ENCODE measurements at places on chromosomes 13 and 19.

- no peaks in the 10 kb centered on the region for H3K36me3 ChIP-seq
- peaks cover 5% of the 10 kb centered on the region for H3K27me3 ChIP-seq
- no peak overlapping the region for H3K4me3 ChIP-seq
- no peaks in the 10 kb centered on the region for H3K4me1 ChIP-seq
These were observed 14.3 kb upstream of the MCF2L start for GRCh38 chr13:112954488-112955270.

DNA sequence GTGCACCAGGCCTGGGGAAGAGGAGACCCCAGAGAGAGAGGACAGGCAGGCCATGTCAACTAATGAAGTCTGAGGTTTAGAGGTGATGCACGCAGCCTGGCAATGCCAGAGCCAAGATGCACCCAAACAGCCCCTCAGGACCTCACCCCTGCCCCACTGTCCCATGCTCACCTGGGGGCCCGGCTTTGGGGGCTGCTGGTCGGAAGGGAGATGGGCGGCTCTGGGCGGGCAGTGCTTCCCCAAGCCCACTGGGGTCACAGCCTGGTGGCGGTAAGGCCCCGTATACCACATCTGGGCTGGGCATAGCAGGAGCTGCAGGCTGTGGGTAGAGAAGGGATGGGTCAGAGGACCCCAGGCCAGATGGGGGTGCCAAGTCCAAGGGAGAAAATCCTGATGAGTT, 8.6 kb upstream of the TMEM161A start:
- H3K36me3 ChIP-seq: no peaks in the 10 kb centered on the region
- no peak overlapping the region for H3K4me3 ChIP-seq
- no peak for DNase-seq

- DNase-seq: peak; percentile 7
- H3K27me3 ChIP-seq: no peaks in the 10 kb centered on the region
- peak overlapping the region; percentile 81 for H3K27ac ChIP-seq
- H3K36me3 ChIP-seq: peaks cover 21% of the 10 kb centered on the region
- peak overlapping the region; percentile 38 for H3K4me3 ChIP-seq
- H3K4me1 ChIP-seq: peaks cover 72% of the 10 kb centered on the region
These were observed 13.8 kb downstream of the RASA3 start for GRCh38 chr13:114118511-114119123.

DNA sequence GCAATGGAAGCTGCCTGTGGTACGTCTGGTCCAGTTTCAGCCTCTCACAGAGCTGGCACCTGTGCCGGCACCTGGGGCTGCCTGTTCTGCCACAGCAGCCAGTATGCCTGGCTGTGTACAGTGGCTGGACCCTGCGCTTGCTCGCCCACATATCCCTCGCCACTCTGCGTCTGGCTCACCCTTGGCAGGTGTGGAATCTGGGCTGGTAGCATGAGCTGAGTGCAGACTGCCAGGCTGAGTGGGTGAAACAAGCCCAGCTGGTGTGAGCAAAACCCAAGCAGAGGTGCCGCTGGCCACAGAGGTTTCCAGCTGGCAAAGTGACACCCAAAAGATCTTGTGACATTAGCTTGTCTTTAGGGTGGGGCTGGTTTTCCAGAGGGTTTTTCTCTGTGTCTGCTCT, 80.7 kb downstream of the ING1 start:
- H3K27me3 ChIP-seq: peaks cover 20% of the 10 kb centered on the region
- H3K27ac ChIP-seq: no peak overlapping the region
- peaks cover 1% of the 10 kb centered on the region for H3K4me1 ChIP-seq

DNA sequence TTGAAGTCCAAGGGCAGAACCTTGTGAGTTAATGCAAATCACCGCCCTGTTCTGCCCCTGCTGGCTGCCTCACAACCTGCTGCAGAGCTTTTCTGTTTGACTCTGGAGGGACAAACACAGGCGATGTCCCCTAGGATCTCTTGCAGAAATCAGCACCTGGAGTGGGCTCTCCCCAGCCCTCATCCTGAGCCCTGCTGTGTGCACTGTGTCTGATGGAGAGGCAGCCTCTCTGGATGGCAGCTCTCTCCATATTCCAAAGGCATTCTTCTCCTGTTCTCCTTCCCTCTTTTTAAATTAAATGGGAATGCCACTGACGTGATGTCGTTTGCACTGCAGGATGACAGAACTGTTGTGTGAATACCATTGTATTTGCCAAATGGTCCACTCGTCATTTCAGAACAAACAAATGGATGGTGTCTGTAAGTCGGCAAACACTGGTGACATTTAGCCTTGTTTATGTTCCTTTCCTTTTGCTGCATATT, 184.1 kb downstream of the ZNF536 start:
- H3K36me3 ChIP-seq: no peaks in the 10 kb centered on the region
- no peak overlapping the region for H3K27ac ChIP-seq
- no peak for DNase-seq
- H3K4me1 ChIP-seq: no peaks in the 10 kb centered on the region

- H3K27ac ChIP-seq: no peak overlapping the region
- H3K4me1 ChIP-seq: no peaks in the 10 kb centered on the region
- DNase-seq: no peak
These were observed 64.3 kb downstream of the ZNF708 start for GRCh38 chr19:21264891-21265290.

DNA sequence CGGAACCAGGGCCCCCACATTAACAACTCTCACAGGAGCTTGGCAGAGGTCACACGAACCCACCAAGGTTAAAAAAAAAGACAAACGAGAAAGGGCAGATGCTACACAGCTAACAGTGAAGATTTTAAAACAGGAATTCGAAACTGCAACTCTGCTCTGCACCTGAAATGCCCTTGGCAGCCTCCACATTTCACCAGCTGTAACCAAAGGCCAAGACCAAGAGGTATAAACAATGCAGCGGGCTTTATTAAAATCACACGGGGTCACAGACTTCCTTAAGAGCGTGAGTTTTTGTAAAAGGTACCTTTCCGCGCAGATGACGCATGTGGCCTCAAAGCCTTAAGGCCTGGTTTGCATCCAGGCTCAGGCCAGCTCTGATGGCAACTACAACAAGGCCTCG, 88.2 kb downstream of the STK24 start:
- no peaks in the 10 kb centered on the region for H3K27me3 ChIP-seq
- no peak overlapping the region for H3K4me3 ChIP-seq
- no peak overlapping the region for H3K27ac ChIP-seq
- DNase-seq: no peak

- no peak for DNase-seq
- H3K27ac ChIP-seq: no peak overlapping the region
- no peaks in the 10 kb centered on the region for H3K27me3 ChIP-seq
- no peaks in the 10 kb centered on the region for H3K36me3 ChIP-seq
- no peaks in the 10 kb centered on the region for H3K4me1 ChIP-seq
These were observed 881.1 kb downstream of the PCDH9 start for GRCh38 chr13:66348745-66349690.

DNA sequence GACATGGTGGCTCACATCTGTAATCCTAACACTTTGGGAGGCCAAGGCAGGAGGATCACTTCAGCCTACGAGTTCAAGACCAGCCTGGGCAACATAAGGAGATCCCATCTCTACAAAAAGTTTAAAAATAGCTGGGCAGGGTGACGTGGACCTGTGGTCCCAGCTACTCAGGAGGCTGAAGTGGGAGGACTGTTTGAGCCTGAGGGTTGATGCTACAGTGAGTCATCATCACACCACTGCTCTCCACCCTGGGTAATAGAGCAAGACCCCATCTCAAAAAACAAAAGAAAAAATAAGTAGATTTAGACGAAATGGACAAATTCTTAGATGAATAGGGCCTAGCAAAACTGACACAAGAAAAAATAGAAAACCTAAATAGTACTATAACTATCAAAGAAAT, 10.4 kb upstream of the GNG8 start:
- peaks cover 8% of the 10 kb centered on the region for H3K36me3 ChIP-seq
- peaks cover 4% of the 10 kb centered on the region for H3K4me1 ChIP-seq
- DNase-seq: no peak
- H3K4me3 ChIP-seq: no peak overlapping the region
- H3K27ac ChIP-seq: no peak overlapping the region
- H3K27me3 ChIP-seq: peaks cover 37% of the 10 kb centered on the region

DNA sequence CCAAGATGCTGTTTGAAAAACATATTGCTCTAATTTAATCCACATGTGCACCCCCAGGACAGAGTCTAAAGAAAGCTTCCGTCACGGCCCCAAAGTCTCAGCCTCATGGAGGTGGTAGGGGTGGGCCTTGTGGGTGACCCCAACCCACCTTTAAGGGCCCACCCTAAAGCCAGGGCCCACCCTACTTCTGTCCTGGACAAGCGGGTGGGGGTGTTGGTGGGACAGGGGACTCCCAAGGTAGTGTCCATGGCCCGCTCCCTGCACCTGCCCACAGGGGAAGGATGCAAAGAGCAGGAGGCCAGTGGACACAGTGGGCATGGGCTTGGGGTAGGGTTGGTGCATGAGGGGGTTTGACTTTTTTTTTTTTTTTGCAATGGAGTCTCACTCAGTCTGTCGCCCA, 66.8 kb downstream of the KCTD15 start:
- no peak overlapping the region for H3K27ac ChIP-seq
- no peak overlapping the region for H3K4me3 ChIP-seq
- no peaks in the 10 kb centered on the region for H3K36me3 ChIP-seq
- no peaks in the 10 kb centered on the region for H3K4me1 ChIP-seq

- H3K4me3 ChIP-seq: no peak overlapping the region
- no peaks in the 10 kb centered on the region for H3K27me3 ChIP-seq
- no peak for DNase-seq
- no peaks in the 10 kb centered on the region for H3K36me3 ChIP-seq
- no peak overlapping the region for H3K27ac ChIP-seq
- no peaks in the 10 kb centered on the region for H3K4me1 ChIP-seq
These were observed 1183.9 kb downstream of the SLITRK1 start for GRCh38 chr13:82698383-82698782.

- H3K27me3 ChIP-seq: no peaks in the 10 kb centered on the region
- no peaks in the 10 kb centered on the region for H3K4me1 ChIP-seq
- H3K27ac ChIP-seq: no peak overlapping the region
These were observed 9.2 kb upstream of the SERP2 start for GRCh38 chr13:44364345-44365000.

DNA sequence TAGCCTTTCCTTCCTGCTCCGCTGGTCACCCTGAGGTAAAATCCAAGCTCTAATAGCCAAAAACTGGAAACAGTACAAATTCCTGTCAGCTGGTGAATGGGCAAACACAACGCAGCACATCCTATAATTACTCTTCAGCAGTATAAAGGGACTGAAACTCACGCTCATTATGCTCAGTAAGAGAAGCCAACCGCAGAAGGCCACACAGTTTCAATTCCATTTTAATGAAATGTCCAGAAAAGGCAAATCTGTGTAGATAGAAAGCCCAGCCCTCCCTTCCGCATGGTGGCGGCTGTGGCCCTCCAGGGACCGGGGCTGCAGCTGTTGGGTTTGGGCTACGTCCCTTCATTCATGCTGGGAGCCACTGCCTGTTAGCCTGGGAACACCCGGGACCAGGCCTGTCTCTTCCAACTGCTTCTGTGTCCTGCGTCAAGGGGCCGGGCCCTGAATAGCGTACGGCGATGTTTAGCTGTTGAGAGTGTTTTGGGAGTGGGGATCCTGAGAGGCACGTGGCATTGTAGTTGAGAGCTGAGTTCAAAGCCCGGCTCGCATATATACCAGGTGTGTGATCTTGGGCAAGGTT, 23.5 kb downstream of the NKPD1 start:
- H3K4me1 ChIP-seq: no peaks in the 10 kb centered on the region
- DNase-seq: no peak
- peaks cover 1% of the 10 kb centered on the region for H3K36me3 ChIP-seq

GRCh38 chr13:97946951-97947588, 6.4 kb upstream of the IPO5 start:
- H3K27me3 ChIP-seq: peaks cover 8% of the 10 kb centered on the region
- no peaks in the 10 kb centered on the region for H3K4me1 ChIP-seq
- H3K36me3 ChIP-seq: no peaks in the 10 kb centered on the region
- H3K27ac ChIP-seq: no peak overlapping the region
- H3K4me3 ChIP-seq: no peak overlapping the region

- H3K4me3 ChIP-seq: no peak overlapping the region
- no peak for DNase-seq
- peaks cover 2% of the 10 kb centered on the region for H3K4me1 ChIP-seq
- no peak overlapping the region for H3K27ac ChIP-seq
- no peaks in the 10 kb centered on the region for H3K36me3 ChIP-seq
- H3K27me3 ChIP-seq: peaks cover 3% of the 10 kb centered on the region
These were observed 314.9 kb downstream of the COG6 start for GRCh38 chr13:39970177-39970846.

- H3K36me3 ChIP-seq: no peaks in the 10 kb centered on the region
- no peak overlapping the region for H3K27ac ChIP-seq
- H3K4me1 ChIP-seq: peaks cover 14% of the 10 kb centered on the region
- no peak for DNase-seq
- no peak overlapping the region for H3K4me3 ChIP-seq
These were observed 1.7 kb downstream of the ARHGEF7 start for GRCh38 chr13:111116856-111117255.

- DNase-seq: no peak
- H3K27me3 ChIP-seq: no peaks in the 10 kb centered on the region
- peaks cover 14% of the 10 kb centered on the region for H3K4me1 ChIP-seq
- H3K4me3 ChIP-seq: no peak overlapping the region
- H3K27ac ChIP-seq: no peak overlapping the region
These were observed 7.7 kb downstream of the APBA3 start for GRCh38 chr19:3753631-3754410.

GRCh38 chr13:74136084-74136658, 2.0 kb upstream of the KLF12 start:
- H3K4me1 ChIP-seq: peaks cover 12% of the 10 kb centered on the region
- DNase-seq: peak; percentile 41
- H3K4me3 ChIP-seq: no peak overlapping the region
- H3K27me3 ChIP-seq: no peaks in the 10 kb centered on the region

DNA sequence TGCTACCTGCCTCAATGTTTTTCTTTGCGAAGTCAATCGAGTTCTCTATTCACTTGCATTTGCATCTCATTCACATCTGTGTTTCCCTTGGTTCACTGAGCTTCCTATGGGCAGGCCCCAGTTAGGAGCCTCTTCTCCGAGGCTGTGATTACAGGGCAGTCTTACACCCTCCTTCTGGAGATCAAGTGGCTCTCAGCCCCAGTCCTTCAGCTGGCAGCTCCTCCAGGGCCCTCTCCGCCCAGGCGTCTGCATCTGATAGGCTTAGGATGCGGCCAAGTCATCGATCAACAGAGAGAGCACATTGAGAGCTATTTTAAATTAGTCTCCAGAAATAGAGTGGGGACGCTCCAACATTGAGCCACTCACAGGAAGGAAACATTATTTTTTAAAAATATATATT, 44.2 kb downstream of the MBNL2 start:
- no peaks in the 10 kb centered on the region for H3K27me3 ChIP-seq
- no peak overlapping the region for H3K27ac ChIP-seq
- H3K36me3 ChIP-seq: peaks cover 9% of the 10 kb centered on the region
- no peak overlapping the region for H3K4me3 ChIP-seq

Data from activated CD8-positive, alpha-beta T cell treated with anti-CD3 and anti-CD28 coated beads for 36 hours (primary cell).